ENCODE measurements at places on chromosomes 11 and 22.

GRCh38 chr11:64450168-64450560, 91.2 kb downstream of the RPS6KA4 start:
- no peak for DNase-seq

DNA sequence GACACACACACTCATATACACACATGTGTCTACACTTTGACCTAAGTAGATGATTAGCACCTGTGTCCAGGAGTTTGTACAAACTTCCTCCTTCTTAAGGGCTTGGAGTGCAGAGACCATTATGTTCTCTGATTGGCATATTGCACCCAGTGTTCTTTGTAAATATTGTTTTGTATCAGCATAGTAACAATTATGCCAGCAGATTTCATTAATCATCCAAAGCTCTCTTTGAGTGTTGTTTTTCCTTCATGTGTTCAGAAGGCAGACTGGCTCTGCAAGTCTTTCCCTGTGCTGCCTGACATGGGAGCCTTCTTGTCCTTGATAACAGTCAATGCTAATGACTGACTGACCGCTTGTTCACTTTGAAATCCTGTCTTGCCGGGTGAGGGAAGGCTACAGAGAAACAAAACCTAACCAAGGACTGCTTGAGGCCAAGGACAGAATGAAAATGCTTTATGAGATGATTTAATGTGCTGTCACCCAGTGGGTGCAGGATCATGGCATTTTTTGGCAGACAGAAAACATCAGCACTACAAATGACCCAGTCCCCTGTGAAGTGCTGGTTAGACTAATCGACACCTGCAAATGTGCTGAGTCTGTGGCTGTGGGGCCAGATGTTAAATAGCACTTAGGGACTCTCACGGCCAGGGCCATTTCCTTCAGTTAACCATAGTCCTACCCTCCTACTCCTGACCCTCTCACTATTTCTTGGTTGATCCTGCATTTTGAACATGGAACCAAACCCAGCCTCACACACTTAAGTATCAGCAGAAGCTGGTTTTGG, 6.6 kb upstream of the BARX2 start:
- DNase-seq, result no peak

- DNase-seq, result no peak
These were observed 24.1 kb downstream of the RELT start for GRCh38 chr11:73400293-73400692.

DNA sequence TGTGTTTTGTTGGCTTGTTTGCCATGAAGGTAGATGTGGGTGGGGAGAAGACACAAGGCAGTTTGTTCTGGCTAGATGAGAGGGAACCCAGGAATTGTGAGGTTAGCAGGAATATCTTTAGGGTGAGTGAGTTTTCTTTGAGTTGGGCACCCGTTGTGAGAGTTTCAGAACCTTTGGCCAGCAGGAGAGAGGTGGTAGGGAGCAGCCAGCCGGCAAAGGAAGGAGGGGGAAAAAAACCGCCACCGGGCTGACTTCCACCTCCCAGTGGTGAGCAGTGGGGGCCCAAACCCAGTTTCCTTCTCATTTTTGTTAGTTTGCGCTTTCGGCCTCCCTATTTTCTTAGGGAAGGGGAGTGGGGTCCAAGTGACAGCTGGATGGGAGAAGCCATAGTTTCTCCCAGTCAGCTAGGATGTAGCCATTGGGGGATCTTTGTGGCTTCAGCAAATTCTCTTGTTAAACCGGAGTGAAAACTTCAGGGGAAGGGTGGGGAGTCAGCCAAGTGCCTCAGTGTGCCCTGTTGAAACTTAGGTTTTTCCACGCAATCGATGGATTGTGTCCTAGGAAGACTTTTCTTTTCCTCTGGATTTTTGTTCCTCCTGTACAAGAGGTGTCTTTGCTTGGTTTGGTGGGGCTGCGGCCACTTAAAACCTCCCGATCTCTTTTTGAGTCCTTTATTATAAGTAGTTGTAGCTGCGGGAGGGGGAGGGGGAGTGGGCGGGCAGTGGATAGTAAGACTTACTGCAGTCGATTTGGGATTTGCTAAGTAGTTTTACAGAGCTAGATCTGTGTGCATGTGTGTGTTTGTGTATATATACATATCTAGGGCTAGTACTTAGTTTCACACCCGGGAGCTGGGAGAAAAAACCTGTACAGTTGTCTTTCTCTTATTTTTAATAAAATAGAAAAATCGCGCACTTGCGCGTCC, 1.1 kb upstream of the GCAT start:
- DNase-seq, result no peak

GRCh38 chr11:76641905-76642304, 28.6 kb downstream of the LRRC32 start:
- DNase-seq, result no peak

DNA sequence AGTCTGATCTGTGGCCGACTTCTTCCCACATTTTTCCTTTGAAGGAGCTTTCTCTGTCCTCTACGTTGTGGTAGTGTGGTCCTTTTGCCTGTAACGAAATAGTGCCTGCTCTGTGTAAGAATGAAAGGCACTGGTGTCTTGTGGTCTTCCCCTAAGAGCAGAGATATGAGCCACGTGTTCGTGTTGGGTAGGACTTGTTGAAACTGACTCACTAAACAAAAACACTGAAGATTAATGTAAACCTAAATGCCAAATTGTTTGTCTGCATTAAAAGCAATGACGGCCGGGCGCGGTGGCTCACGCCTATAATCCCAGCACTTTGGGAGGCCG, 10.1 kb upstream of the RPS3 start:
- DNase-seq, result no peak

- no peak for DNase-seq
These were observed 97.2 kb downstream of the TRAF6 start for GRCh38 chr11:36412781-36413383.

GRCh38 chr11:72775288-72776110, 18.3 kb downstream of the STARD10 start:
- no peak for DNase-seq

- no peak for DNase-seq
These were observed 380.5 kb downstream of the TENM4 start for GRCh38 chr11:79060081-79060953.

- no peak for DNase-seq
These were observed 28.0 kb downstream of the USP35 start for GRCh38 chr11:78216571-78217287.

DNA sequence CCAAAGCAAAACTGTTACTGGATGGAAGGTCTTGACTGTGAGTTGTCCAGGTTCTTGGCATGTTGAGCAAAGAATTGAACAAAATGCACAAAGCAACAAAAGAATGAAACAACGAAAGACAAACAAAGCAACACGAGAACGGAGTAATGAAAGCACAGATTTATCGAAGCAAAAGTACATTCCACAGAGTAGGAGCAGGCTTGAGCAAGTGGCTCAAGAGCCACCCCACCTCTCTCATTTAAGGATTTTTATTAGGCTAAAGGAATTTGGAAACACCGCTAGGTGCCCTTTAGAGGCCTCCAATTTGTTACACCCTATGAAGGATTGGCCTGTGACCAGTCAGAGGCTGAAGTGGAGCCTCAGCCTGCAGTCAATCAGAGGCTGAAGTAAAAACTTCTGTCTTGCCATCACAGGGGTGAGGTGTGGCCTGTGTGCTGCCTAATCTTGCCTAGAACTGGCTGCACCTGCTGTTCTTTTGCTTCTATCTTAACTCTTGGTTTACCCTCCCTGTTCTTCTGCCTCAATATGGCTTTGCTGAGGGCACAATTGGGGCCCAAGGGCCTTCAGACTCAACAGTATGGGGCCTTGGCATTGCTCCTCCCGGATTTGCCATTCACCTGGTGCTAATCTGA, 59.4 kb upstream of the FTH1 start:
- DNase-seq, result no peak

DNA sequence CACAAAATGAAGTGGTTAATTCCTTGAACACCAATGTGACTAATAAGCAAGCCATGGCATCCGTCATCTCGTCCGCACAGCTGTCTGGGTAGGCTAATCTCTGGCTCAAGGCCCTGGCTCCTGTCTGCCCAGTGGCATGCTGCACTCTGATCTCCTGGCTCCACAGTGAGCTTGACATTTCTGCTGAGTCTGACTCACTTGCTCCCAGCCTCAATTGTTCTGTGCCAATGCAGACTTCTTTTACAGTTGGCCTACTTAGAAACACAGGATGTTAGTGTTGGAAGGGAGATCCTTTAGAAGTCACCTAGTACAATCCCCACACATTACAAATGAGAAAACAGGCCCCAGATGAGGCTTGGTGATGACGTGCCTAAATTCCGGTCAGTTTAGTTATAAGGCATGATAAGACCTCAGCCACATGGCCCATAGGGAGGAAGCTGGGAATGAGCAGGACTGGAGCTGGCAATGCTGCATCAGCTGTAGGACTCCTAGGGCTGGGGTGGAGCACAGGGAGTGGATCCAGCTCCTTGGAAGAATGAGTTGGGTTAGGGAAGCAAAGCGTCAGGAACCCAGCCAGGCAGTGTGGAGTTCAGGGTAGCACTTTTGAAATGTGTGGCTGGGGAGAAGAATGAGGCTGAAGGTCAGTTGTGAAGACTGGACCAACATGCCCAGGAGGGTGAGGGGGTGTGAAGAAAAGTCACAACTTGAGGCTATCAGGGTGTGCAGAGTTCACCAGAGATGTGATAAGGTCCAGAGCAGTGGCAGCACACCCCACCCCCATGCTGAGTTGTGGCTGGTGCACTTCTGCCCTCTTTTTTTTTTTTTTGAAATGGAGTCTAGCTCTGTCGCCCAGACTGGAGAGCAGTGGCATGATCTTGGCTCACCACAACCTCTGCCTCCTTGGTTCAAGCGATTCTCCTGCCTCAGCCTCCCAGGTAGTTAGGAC, 70.2 kb upstream of the EED start:
- no peak for DNase-seq

- no peak for DNase-seq
These were observed 32.2 kb downstream of the ELMOD1 start for GRCh38 chr11:107623183-107623582.

DNA sequence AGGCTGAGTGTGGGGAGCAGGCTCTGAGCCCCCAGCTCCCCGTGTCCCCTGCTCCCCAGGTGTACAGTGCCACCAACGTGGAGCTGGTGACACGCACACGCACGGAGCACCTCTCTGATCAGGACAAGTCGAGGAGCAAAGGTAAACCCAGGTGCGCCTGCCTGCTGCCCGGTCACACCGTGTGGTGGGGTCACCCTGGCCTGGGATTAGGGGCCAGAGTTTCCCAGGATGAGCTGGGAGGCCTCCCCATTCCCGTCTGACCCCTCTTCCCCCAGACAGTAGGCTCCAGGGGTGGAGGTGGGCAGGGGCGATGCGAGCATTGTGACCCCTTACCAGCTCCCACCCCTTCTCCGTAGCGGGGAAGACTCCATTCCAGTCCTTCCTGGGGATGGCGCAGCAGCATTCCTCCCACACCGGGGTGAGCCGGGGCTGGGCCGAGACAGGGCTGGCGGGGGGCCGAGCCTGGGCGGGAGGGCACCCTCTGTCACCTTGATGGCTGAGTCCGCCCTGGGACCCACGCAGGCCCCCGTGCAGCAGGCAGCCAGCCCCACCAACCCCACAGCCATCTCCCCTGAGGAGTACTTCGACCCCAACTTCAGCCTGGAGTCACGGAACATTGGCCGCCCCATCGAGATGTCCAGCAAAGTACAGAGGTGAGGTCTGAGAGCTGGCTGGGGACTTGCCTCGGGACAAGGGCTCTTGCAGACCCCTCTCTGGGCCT, 3.7 kb upstream of the SSH3 start:
- DNase-seq, result no peak

GRCh38 chr11:29781268-29781667, 235.6 kb downstream of the KCNA4 start:
- no peak for DNase-seq

- DNase-seq, result no peak
These were observed 9.5 kb downstream of the TTLL12 start for GRCh38 chr22:43177479-43177878.

DNA sequence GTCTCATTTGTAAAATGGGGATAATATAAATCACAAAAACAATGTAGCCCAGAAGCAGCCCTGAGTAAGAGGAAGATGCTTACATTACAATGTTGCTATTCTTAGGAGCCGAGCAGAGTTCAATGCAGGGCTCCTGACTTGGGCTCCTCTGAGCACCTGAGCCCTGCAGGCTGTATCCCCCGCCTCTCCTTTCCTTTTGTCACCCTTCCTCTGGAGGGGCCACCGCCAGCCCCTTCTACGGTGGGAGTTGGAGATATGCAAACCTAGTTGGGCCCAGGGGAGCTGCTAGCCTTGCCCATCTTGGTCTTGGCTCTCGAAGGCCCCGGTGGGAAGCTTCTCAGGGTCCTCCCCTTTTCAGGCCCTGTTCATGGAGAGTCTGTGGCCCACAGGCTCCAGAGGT, 8.4 kb upstream of the CSNK1E start:
- no peak for DNase-seq

GRCh38 chr11:125110506-125110905, 920 bp downstream of the TMEM218 start:
- DNase-seq, result no peak

DNA sequence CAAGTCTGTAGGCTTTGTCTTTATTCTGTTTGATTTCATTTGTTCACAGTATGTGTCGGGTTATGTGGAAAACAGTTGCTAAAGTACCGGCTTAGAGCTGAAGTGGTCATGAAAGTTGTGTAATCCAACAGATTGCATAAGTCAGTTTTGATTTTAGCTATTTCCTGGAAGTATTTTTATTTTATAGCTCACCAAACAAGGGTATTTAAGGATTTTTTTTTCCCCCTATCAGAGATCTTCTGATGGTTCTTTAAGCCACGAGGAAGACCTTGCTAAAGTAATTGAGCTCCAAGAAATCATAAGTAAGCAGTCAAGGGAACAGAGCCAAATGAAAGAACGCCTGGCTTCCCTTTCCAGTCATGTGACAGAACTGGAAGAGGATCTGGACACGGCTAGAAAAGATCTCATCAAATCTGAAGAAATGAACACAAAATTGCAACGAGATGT, 55.9 kb downstream of the PPFIA1 start:
- DNase-seq, result no peak

DNA sequence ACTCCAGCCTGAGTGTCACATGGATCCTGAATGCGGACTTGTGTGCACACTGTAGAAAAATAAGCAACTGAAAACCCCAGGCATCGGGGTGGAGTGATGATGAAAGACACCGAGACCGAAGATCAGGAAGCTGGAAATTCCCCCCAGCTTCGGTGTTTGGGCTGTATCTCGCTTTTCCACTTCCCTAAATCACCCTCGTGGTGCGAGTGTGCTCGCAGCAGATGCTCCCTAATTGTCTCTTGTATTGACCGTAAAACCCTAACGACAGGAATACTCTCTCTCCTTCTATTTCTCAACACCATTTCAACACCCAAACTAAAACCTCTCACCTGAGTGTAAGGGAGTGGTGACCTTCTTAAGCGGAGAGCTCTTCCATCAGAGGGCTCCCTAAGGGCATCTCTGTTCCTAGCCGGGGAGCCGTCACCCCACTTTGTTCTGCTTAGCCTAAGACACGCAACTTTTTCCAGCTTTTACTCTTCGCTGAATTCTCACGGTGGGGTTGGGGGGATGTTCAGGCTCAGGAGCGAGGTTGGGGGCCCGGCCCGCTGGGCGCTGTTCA, 635 bp upstream of the GRK3 start:
- no peak for DNase-seq

DNA sequence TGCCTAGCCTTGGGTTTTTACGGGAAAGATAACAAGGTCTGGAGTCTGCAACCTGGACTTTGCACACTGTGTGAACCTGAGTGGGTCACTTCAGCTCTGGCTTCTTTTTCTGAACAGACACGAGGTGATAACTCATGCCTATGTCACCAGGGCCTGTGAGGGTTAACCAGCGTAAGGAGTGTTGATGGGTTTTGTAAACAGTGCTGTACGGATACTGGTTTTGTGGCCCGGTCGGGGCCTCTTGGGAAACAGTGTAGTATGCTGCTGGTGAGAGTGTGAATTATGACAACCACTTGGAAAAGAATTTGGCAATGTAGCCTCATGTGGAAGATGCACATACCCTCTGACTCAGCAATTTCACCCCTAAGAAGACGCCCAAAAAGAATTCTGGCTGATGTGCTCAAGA, 266.8 kb downstream of the MN1 start:
- no peak for DNase-seq
